ENCODE measurements at places on chromosomes 11 and 22.

DNA sequence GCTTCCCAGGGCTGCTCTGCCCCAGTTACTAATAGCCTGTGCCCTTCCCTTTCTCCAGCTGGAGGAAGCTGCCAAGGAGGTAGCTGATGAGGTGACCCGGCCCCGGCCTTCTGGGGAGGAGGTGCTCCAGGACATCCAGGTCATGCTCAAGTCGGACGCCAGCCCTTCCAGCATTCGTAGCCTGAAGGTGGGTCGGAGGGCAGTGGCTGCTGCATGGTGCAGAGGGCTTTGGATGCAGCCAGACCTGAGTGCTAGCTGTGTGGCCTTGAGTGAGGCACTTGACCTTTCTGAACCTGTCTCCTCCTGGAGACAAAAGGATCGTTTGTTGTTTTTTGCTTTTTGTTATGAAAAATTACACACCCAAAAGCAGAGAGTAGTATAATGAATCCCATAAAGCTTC is 3.4 kb downstream of the MCM5 start:
- H3K4me3 ChIP-seq, result no peak overlapping the region
- H3K4me1 ChIP-seq, result peaks cover 22% of the 10 kb centered on the region
- no peaks in the 10 kb centered on the region for H3K27me3 ChIP-seq
- no peak overlapping the region for H3K27ac ChIP-seq
- no peak for DNase-seq

GRCh38 chr11:130189492-130190210 is 30.1 kb downstream of the ST14 start:
- no peaks in the 10 kb centered on the region for H3K36me3 ChIP-seq
- H3K4me3 ChIP-seq, result no peak overlapping the region
- DNase-seq, result no peak
- peaks cover 1% of the 10 kb centered on the region for H3K4me1 ChIP-seq

- peaks cover 4% of the 10 kb centered on the region for H3K36me3 ChIP-seq
- peaks cover 11% of the 10 kb centered on the region for H3K4me1 ChIP-seq
- no peak for DNase-seq
- peaks cover 70% of the 10 kb centered on the region for H3K27me3 ChIP-seq
- H3K27ac ChIP-seq, result no peak overlapping the region
- H3K4me3 ChIP-seq, result no peak overlapping the region
These were observed 65.2 kb downstream of the PDE2A start for GRCh38 chr11:72609045-72609444.

- H3K4me1 ChIP-seq, result peaks cover 3% of the 10 kb centered on the region
- no peak overlapping the region for H3K27ac ChIP-seq
These were observed 48.9 kb upstream of the CDON start for GRCh38 chr11:126111458-126112116.

DNA sequence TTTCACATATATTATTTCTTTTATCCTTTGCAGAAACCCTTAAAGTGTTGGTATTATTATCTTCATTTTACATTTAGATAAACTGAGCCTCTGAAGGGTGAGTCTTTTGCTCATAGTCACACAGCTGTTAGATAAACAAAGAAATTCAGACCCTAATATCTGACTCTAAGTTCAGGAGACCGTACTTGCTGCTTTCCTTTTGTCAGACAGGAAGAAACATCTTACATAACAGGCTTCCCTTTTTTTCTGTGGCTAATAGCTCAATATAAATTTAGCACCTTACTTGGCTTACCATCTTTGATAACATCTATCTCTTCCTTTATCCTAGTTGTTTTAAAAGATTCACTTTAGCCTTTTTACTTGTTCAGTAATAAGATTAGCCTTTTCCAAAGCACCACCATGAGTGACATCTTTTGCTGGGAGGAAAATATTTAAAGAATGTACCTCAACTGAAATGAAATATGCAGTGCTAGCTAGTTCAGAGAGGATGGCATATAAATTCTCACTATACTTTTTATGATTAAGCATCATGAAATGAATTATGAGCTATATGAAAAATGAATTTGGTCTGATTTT is 128.6 kb downstream of the WNT11 start:
- peaks cover 12% of the 10 kb centered on the region for H3K4me1 ChIP-seq
- no peaks in the 10 kb centered on the region for H3K27me3 ChIP-seq
- H3K36me3 ChIP-seq, result no peaks in the 10 kb centered on the region
- DNase-seq, result no peak
- peak overlapping the region; percentile 39 for H3K4me3 ChIP-seq

- DNase-seq, result no peak
- H3K4me1 ChIP-seq, result peaks cover 49% of the 10 kb centered on the region
- H3K27me3 ChIP-seq, result no peaks in the 10 kb centered on the region
These were observed 19.0 kb upstream of the CCDC134 start for GRCh38 chr22:41781507-41781906.

DNA sequence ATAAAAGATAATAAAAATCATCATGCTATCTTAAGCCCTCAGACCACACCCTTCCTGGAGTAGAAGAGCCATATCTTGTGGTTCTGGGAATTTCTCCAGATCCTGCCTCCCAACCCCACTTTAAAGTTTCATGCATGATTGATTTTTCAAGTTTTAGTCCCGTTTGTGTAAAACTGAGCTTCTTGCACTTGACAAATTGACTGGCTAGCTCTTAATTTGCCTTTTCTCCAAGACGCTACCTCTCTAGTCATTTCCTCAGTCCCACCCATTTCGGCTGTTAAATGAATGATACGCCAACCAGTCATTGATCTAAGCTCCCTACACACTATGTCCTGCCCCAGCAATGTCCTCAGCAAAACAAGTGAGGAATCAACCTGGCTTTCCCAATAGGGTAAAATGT is 71.8 kb upstream of the TEAD1 start:
- H3K4me1 ChIP-seq, result peaks cover 14% of the 10 kb centered on the region
- no peaks in the 10 kb centered on the region for H3K36me3 ChIP-seq
- H3K4me3 ChIP-seq, result no peak overlapping the region
- peaks cover 47% of the 10 kb centered on the region for H3K27me3 ChIP-seq
- no peak for DNase-seq
- no peak overlapping the region for H3K27ac ChIP-seq

DNA sequence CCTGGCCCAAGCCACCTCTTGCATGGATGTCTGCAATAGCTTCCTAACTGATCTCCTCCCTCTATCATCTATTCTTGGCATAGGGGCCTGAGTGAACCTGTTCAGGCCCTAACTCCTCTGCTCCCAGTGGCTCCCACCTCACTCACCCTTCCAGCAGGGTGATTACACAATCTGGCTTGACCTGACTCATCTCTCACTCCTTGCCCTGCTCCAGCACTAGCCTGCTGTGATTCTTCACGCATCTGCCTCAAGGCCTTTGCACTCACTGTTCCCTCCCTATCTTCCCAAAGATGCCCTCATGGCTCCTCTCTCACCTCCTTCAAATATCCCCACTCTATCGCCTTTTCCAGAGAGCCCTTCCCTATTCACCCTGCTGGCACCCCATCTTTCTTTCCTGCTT is 10.5 kb downstream of the SCN4B start:
- H3K36me3 ChIP-seq, result peaks cover 9% of the 10 kb centered on the region
- DNase-seq, result no peak
- H3K27ac ChIP-seq, result peak overlapping the region; percentile 14
- H3K4me3 ChIP-seq, result no peak overlapping the region
- H3K4me1 ChIP-seq, result peaks cover 12% of the 10 kb centered on the region

GRCh38 chr11:103963648-103964047 is 72.8 kb upstream of the DDI1 start:
- H3K27me3 ChIP-seq, result no peaks in the 10 kb centered on the region
- no peak overlapping the region for H3K27ac ChIP-seq
- peaks cover under 1% of the 10 kb centered on the region for H3K4me1 ChIP-seq
- no peaks in the 10 kb centered on the region for H3K36me3 ChIP-seq
- H3K4me3 ChIP-seq, result no peak overlapping the region
- DNase-seq, result no peak

GRCh38 chr11:131658952-131659351 is 288.5 kb downstream of the NTM start:
- peaks cover 32% of the 10 kb centered on the region for H3K27me3 ChIP-seq
- H3K4me1 ChIP-seq, result no peaks in the 10 kb centered on the region
- no peak overlapping the region for H3K27ac ChIP-seq
